Activated CD4-positive, CD25-positive, alpha-beta regulatory T cell (primary cell): ENCODE measurements at places on chromosomes 11 and 22.

- no peak for DNase-seq
Measured at GRCh38 chr11:60208146-60208895, 25.4 kb upstream of the MS4A6A start.

GRCh38 chr22:49216579-49216978 is 611.1 kb downstream of the BRD1 start:
- no peak for DNase-seq

GRCh38 chr11:134863294-134863693 is 451.3 kb upstream of the B3GAT1 start:
- no peak for DNase-seq

DNA sequence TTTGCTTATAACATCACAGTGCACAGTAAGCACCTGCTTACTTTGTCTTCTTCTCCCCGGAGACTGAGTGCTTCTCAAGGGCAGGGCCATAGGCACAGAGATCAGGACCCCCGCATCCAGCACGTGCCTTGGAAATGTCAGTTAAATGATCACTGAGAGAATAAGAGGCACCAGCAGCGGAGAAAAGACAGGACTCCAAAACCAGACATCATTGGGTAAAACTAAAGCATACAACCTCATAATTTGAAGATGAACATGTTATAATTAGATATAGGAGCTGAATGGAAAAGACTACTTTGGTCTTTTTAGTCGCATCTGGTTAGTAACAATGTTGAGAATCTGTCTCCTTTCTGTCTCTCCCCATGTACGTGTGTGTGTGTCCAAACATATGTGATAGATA is 1279.9 kb downstream of the LRRC4C start:
- DNase-seq: no peak

DNA sequence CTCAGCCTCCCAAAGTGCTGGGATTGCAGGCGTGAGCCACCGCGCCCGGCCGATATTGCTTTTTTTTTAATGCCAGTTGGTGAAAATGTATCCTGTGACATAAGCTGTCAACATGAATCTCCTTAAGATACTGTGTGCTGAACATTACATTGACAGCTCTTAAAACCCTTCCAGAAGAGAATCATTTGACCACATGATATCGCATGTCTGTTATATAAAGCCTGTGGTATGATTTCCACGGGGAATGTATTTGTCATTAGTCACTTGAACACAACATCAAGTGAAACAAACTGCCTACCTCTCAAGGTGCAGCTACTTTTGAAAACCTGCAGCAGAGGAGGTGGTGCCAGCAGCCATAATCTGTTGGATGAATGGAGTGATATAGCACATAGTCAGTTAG is 67.0 kb downstream of the BCL2L13 start:
- no peak for DNase-seq

- DNase-seq: no peak
Measured at GRCh38 chr22:49827853-49828598, at the start of gene BRD1. Gene BRD1 (minus strand): TSS chr22:49827873. CDS start chr22:49824317, 3,556 bp downstream.

- no peak for DNase-seq
Measured at GRCh38 chr11:66646828-66647227, 8.3 kb downstream of the RBM4 start.

DNA sequence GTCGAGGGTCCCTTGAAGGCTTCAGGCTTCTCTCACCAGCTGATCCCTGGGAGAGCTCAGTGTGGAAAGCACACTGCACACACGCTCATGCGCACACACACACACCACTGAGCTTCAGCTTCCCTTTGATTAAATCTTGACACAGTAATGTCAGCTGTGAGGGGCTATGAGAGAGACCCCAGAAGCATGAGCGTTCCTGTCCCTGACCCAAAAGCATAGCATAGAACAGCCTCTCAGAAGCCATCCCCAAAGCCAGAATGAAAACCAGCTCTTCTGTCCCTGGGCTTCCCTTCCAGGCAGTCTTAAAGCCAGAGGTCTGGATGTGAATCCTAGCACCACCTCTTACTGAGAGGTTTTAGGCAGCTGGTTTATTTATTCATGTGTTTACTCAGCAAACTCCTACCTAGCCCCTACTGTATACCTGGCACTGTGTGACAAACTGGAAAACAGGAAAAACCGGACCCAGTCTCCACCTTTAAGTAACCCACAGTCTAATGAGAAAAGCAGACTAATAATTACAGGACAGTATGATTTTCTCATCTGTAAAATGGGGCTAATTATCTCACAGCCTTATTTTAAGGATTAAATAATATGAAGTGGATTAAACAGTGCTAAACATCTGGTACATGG is 15.9 kb downstream of the GALNT18 start:
- no peak for DNase-seq

- no peak for DNase-seq
Measured at GRCh38 chr22:33580310-33580709, 340.0 kb downstream of the LARGE1 start.

DNA sequence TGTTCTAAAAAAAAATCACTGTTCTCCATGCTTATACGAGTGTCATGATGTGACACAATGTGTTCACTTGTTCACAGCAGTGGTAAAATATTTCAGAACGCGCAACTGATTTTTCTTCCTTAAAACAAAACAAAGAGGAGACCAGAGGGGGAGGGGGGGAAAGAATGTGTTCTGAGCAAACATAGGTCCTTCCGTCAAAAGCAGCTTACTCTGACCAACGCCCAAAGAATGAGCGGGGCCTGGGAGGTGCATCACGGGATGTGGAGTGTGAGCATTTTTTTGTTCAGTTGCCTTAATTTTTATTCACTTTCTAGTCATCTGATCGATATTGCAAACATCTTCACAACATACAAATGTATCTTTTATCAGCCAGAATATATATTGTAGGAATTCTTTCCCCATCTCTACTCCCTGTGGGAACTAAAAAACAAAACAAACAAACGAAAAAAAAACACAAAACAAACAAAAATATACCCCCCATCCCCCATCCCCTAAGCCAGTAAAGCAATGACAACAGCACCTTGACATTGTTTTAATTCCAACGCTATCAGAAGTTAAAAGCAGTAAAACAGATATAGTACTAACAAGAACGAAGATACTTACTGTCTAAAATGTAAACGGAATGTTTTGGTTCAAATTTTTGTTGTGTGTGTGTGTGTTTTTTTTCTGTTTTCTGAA is 43.3 kb downstream of the BDNF start:
- no peak for DNase-seq

DNA sequence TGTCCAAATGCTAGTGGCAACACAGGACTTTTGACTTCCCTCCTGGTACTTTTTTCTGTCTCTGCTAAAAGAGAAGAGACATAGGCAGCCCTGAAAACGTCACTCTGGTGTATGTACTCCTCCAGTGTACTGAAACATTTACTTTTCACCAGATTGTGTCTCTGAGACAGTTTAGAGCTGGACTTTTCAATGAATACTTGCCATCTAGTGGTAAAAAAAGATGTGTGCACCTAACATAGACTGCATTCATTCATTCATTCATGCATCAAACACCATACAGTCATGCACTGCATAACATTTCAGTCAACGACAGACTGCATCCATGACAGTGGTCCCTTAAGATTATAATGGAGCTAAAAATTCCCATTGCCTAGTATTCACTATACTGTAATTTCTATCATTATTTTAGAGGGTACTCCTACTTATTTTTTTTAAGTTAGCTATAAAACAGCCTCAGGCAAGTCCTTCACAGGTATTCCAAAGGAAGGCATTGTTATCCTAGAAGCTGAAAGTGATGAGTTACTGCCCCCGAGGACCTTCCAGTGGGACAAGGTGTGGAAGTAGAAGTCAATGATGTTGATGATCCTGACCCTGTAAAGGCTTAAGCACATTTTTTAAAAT is 186.2 kb downstream of the SPON1 start:
- DNase-seq: no peak

DNA sequence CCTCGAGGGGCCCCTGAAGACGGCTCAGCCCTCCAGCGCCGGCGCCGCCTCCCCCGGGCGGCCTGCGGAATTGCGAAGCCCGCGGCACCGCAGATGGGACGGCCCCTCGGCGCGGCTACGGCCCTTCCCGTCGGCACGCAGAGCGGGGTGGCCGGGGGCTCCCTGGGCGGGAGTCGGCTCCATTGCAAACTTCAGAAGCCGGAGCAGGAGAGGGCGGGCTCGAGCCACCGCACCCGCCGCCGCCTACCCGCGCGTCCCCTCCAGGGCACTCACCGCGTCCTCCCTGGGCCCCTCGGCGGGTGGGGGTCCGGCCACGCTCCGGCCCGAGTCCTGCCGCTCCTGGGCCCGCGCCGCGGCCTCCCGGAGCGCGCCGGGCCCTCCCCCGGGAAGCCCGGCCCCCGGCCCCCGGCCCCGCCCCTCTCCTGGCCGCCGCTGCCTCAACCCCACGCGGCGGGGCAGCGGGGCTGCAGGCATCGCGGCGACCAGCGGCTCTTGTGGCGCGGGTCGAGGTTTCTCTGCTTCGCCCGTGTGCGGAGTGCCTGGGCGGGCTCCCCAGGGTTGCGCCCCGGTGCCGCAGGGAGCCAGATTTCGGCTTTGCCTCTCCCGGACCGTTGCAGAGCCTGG is at the start of gene PACSIN3:
PACSIN3 (minus strand) TSS at position 359 of the 624 bp plus-strand sequence. CDS start 3,707 bp downstream, outside the sequence.
- no peak for DNase-seq

DNA sequence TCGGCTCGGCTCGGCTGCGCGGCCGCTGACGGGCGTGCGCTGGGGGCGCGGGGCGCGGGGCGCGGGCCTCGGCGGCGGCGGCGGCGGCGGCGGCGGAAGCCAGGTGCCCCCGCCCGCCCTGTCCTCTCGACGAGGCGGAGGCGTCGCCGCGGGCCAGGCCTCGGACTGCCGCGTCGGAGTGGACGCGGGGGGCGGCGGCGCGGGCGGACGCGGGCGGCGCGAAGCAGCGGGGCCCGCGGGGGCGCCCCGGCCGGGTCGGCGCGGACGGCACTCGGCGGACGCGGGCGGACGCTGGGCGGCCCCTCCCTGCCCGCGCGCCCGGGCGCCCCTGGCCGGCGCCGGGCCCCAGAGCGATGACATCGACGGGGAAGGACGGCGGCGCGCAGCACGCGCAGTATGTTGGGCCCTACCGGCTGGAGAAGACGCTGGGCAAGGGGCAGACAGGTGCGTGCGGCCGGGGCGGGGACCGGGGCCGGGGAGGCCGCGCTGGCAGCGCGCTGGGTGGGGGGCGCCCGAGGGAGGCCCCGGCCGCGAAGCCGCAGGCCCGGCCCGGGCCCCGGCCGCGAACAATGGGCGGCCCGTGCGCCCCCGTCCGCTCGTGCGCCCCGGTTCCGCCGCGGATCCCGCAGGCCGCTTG is at the start of gene BRSK2:
BRSK2 (plus strand) TSS at position 3 of the 637 bp plus-strand sequence; CDS start at position 354, 351 bp downstream.
- DNase-seq: no peak

DNA sequence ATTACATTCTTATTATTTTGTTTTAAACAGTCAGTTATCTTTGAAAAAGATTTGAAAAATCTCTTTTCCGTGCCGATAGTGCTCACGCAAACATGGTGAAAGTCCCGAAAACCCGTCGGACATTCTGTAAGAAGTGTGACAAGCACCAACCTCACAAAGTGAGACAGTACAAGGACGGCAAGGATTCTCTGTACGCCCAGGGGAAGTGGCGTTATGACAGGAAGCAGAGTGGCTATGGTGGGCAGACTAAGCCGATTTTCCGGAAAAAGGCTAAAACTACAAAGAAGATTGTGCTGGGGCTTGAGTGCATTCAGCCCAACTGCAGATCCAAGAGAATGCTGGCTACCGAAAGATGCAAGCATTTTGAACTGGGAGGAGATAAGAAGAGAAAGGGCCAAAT is 28.7 kb upstream of the CTSD start:
- no peak for DNase-seq

- no peak for DNase-seq
Measured at GRCh38 chr11:17921659-17922415, 91.0 kb downstream of the SERGEF start.

DNA sequence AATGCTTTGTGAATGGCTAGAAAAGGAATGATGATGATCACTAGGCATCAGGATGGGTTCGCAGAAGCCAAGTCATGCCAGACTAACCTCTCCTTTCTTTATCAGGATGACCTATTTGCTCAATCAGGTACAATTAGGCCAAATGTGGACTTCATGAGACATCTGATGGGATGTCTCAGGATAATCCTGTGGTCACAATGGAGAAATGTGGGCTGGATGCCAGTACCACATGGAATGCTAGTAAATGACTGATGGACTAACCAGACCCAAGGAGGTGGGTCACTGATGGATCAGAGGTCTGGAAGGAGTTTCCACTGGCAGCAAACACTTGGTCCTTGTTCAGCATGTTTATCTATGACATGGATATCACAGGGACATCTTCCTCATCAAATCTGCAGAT is 94.8 kb upstream of the PHOX2A start:
- DNase-seq: no peak

- DNase-seq: no peak
Measured at GRCh38 chr22:42399315-42400271, 32.6 kb downstream of the NFAM1 start.

GRCh38 chr11:44620328-44620725 is 54.9 kb downstream of the CD82 start:
- DNase-seq: no peak

- DNase-seq: no peak
Measured at GRCh38 chr22:23527971-23528740, 51.9 kb downstream of the IGLL1 start.

DNA sequence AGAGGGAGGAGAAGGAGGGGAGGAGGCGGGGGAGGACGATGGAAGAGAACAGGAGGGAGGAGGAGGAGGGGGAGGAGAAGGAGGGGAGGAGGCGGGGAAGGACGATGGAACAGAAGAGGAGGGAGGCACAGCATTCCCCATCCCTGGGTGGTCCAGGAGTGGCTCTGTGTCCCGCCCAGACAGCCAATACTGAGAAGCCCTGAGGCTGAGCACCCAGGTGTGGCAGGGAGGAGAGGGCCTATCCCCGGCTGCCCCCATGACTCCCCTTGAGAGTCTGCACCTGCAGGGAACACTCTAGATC is 717 bp downstream of the MRGPRE start:
- no peak for DNase-seq

DNA sequence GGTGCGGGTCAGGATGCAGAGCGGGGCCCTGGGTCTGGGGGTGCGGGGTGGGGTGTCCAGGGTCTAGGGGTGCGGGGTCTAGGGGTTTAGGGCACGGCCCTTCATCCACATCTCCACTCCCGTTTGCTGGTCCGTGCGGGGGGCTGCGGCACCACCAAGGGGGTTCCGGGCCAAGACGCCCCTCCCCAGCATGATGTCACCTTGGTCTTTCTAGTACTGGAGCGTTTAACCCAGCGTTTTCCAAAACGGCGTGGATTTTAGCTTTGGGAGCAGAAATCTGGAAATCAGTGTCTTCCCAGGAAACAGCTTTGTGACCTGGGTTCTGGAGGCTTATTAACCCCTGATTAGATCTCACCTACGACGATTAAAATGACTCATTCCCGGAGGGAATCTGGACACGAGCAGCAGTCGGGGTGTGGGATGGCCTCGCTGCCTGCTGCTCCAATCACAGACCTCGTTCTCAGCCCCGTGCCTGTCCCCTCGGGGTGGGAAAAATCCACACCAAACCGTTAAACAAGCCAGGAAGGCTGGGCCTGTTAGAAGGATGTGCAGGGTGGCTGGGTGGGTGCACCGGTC is 759 bp downstream of the AP2A2 start:
- DNase-seq: no peak
